ENCODE measurements at places on chromosomes 12 and 14.

DNA sequence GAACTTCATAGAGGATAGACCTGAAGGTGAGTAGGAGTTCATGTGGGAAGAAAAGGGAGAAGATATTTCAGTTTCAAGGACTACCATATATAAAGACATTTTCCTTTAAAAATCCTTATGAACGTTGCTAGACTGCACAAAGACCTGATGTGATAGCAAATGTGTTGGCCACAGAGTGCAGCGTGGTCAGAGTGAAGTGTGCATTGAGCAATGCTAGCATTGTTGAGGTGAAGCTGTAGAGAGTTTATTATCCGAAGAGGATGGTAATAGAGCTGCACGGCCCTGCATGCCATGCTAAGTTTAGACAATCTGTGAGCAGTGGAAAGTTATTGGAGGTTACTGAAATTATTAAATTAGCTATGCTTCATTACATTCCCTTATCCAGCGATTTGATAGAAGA is 413.0 kb downstream of the CCDC91 start:
- no peak for DNase-seq

- DNase-seq: no peak
These were observed 103.8 kb upstream of the FKBP4 start for GRCh38 chr12:2691006-2691344.

- DNase-seq: no peak
These were observed 351.0 kb upstream of the FKBP4 start for GRCh38 chr12:2443776-2444175.

GRCh38 chr14:94483729-94484275 is 7.8 kb upstream of the SERPINA9 start:
- no peak for DNase-seq

DNA sequence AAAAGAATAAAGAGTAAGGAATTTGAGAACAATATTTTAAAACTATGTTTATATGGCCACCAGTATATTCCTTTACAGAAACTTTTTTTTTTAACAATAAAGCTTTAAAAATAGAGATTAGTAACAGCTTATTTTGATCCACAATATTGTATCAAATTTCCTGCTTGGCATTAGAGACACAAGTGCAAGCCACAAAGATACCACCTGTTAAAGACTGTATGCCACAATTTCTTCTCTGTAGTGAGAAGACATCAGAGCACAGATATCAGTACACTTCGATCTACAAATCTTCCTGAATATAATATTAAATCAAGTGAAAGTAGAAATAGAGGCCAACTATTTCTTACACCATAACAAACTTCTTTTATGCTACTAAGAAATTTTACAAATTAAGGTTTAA is 68.0 kb downstream of the GALNT4 start:
- no peak for DNase-seq

DNA sequence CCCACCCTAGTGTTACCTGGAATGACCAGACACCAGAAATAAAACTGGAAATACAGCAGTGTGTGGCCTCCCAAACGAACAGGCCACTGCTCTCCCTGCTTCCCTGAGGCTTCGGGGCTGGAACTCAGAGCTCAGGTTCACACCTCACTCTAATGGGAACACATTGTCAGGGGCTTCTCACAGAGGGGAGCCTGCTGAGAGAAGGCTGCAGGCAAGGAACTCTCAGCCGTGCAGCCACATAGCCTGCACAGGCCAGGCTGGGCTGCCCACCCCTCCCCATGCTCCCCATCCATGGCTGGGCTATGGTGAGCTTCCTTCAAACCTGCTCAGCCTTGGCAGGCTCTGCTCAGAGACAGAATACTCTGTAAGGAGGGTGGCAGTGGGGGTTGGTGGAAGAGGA is 302.5 kb downstream of the EMP1 start:
- DNase-seq: no peak

DNA sequence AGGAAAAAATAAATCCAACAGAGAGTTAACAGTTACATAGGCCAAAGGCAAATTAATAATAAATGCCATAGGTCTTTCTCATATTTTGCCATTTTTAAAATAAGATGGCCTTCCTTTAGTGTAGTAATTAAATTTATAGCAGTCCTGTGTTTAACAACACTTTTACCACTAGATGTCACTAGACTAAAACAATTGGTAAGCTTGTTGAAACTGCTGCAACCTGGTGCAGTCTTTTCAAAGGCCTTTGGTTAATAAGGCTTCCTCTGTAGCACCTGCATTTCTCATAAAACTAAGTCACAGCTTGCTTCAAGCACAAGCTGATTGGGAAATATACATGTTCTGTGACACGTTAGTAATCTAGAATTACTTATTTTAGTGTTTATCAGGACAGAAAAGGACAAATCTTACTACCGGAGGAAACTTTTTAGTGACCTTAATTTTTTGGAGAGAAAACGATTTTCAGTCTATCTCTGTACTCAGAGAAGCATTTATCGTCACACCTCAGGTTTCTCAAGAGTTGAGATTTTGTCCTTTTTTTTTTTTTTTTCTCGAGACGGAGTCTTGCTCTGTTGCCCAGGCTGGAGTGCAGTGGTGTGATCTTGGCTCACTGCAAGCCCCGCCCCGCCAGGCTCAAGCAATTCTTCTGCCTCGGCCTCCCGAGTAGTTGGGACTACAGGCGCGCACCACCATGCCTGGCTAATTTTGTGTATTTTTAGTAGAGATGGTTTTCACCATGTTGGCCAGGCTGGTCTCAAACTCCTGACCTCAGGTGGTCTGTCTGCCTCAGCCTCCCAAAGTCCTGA is 20.0 kb downstream of the BORCS5 start:
- peak; percentile 88 for DNase-seq
